ENCODE measurements at places on chromosomes 1 and 21.

- DNase-seq, result no peak
Measured at GRCh38 chr1:155961937-155962336, 16.4 kb downstream of the ARHGEF2 start.

DNA sequence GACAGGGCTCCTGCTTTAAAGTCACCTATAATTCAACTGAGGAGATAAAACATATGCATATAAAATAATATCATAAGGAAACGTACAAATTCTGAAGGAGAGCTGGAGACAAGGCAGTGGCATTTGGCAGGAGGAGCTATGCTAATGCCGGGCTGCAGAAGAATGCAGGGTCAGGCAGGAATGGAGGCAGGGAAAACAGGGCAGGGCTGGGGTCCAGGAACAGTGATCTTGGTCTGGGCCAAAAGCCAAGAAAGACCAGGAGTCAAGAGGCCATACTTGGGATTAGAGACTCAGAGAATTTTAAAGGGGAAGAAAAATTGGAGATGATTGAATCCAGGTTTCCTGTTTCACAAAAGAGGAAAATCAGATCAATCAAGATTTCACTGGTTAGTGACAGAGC, 20.0 kb upstream of the BRDT start:
- no peak for DNase-seq

DNA sequence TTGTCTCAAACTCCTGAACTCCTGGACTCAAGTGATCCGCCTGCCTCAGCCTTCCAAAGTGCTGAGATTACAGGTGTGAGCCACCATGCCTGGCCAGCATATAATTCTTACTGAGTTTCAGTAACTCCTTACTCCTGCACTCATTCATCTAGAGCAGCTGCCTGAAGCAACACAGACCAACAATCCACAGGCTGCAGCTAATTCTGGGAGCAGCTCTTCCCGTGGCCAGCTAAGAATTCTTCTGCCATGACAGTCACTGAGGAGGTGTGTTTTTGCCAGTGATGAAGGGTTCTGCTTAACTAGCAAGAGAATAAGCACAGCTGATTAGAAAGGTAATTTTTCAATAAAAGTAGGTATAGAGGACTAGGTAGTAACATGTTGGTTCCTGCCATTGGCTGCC, 5.4 kb downstream of the VTCN1 start:
- DNase-seq, result no peak

DNA sequence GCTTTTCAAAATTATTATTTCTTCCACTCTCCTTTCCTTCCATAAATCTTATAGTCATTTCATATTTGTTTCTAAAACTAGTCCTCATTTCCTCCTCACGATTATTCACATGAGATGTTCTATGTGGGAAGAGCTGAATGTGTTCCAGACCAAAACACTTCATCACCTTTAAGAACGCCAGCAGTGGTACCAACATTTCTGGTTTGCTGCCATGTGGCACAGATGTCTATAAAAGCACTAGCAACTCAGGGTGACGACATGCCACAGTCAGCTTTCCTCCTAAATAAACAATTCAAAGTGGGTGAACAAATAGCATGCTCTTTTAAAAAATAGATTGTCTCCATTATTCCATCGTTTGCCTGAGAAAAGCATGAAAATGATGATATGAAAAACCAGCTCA, 1217.8 kb upstream of the ADGRL2 start:
- no peak for DNase-seq

GRCh38 chr1:232293361-232293760, 336.6 kb downstream of the SIPA1L2 start:
- no peak for DNase-seq

- DNase-seq, result no peak
Measured at GRCh38 chr1:17909634-17910033, 154.5 kb downstream of the ACTL8 start.

- DNase-seq, result no peak
Measured at GRCh38 chr21:37866027-37866426, 50.2 kb downstream of the KCNJ6 start.

DNA sequence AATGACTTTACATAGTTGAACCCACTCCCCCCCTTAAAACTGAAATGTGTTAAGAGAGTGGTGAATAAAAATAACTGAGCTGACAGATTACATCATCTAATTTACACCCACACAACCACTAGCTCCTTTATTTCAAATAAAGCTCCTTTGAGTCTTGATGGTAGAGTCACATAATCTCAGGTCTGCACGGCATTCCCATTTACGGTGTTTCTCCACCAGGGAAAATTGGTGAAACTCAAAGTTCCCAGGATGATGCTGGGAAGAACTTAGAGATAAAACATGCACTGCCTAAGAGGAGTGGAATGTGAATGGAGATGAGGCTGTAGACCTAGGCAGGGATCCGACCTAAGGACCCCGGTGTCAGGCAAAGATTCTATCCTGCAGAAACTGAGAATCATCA, 727.8 kb upstream of the ADAMTS5 start:
- DNase-seq, result no peak

- DNase-seq, result no peak
Measured at GRCh38 chr1:66359269-66359668, 174.7 kb upstream of the SGIP1 start.

GRCh38 chr21:44712203-44713028, 1.0 kb upstream of the TSPEAR start:
- DNase-seq, result no peak

GRCh38 chr1:31788825-31789256, 24.7 kb upstream of the ADGRB2 start:
- peak; percentile 12 for DNase-seq
